HepG2 (cell line): ENCODE measurements at places on chromosomes 1 and 21. TPM values are rescaled to one million over a fixed set of nuclear protein-coding genes. Genes with fewer than 3 reads are reported as not detected.

GRCh38 chr1:4149281-4149680 is 249.2 kb upstream of the C1orf174 start:
- H3K4me1 ChIP-seq: no peaks in the 10 kb centered on the region
- DNase-seq: no peak
- H3K36me3 ChIP-seq: no peaks in the 10 kb centered on the region
- no peak overlapping the region for H3K27ac ChIP-seq
- peaks cover 16% of the 10 kb centered on the region; the same call in 2 of the 3 replicates for H3K27me3 ChIP-seq

DNA sequence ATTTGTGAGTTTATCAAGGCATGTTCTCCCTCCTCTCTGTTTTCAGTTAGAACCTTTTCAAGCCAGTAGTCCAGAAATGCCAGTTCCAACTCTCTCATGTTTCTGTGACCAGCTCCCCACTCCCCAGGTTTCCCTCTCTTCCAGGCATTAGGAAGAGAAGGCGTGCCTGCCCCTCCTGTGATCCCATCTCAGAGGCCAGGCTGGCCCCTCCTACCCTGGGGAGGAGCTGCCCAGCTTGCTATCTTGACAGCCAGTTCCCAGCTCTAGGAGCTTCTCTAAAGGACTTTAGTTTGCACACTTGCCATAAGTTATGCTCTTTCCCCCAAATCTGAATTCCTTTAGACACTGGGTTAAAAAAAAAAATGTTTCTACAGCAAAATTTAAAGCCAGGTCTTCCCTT is 8.9 kb downstream of the HYI start:
- no peak overlapping the region for H3K27ac ChIP-seq
- peaks cover 24% of the 10 kb centered on the region for H3K36me3 ChIP-seq
- no peaks in the 10 kb centered on the region for H3K27me3 ChIP-seq
- H3K4me3 ChIP-seq: no peak overlapping the region
- no peaks in the 10 kb centered on the region for H3K4me1 ChIP-seq
- no peak for DNase-seq

DNA sequence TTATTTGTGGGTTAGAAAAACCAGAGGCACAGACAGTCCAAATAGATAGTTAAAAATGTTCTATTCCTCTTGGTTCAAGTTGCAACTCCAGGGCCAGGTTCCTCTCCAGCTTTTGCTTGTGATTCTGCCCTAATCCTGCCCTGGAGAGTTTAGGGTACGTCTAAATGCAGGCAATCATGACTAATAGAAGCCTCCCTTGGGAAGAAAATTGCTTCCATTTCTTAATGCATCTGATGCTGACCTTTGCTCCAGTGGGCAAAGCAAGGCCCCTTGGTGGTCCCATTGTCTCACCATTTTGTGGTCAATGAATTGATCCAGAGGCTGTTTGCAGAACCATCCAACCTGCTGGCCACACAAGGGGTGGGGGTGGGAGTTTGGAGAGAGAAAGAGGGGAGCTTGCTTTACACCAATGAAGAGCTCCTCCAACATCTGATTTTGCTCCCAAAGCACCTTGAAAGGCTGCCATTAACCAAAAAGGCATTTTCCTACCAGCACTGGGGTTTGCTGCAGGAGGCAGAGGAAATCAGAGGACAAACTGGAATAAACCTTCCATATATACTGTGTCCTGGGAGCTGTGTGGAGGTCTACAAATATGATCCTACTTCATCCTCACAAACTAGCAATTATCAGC is 31.3 kb downstream of the C8B start:
- H3K4me3 ChIP-seq: no peak overlapping the region
- DNase-seq: no peak
- no peaks in the 10 kb centered on the region for H3K4me1 ChIP-seq
- no peaks in the 10 kb centered on the region for H3K27me3 ChIP-seq
- H3K27ac ChIP-seq: no peak overlapping the region
- H3K36me3 ChIP-seq: no peaks in the 10 kb centered on the region

DNA sequence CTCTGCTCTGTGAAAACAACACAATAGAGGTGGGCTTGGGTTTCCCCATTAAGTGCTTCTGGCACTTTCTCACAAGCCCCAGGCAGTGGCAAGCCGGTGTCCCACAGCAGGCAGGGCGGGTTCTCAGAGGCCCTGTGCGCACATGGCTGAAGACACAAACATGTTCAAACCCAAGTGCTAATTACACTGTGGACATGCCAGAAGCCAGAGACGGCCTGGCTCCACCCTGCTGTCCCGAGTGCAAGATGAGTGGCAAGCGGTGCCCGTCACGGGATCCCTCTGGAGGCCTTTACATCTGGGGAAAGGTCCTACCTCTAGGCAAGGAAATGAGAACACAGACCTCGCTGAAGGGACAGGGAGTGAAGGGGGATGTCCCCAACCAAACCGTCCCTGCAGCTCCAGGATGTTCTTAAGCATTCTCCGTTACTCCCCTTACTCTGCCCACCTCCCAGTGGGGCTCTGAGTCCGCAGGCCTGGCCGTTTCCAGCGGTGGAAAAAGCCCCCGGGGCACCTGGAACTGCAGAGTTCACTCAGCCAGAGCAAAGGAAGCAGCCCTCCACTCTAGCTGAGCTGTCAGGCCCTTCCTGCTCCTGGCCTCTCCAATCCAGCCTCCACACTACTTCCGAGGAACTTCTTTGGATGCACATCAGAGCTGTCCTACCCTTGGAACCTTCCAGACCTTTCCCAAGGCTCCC is 57.4 kb downstream of the SLC66A1 start:
- H3K27ac ChIP-seq: no peak overlapping the region
- no peak for DNase-seq
- H3K4me1 ChIP-seq: peaks cover 15% of the 10 kb centered on the region; the same call in 1 of the 2 replicates
- no peak overlapping the region for H3K4me3 ChIP-seq
- H3K36me3 ChIP-seq: peaks cover 47% of the 10 kb centered on the region; the same call in 2 of the 3 replicates
- H3K27me3 ChIP-seq: no peaks in the 10 kb centered on the region

Gene TDRD5
- not detected in 2 replicates for total RNA-seq

Gene LCE2B
- not detected in 2 replicates for total RNA-seq

Gene ETV3L
- total RNA-seq: not detected in 2 replicates
